ENCODE measurements at places on chromosomes 11 and 22.

GRCh38 chr11:118033443-118033842 lies 43.4 kb upstream of the TMPRSS4 start:
- no peak for DNase-seq

GRCh38 chr22:29339381-29340235 lies 24.1 kb upstream of the RASL10A start:
- no peak for DNase-seq

DNA sequence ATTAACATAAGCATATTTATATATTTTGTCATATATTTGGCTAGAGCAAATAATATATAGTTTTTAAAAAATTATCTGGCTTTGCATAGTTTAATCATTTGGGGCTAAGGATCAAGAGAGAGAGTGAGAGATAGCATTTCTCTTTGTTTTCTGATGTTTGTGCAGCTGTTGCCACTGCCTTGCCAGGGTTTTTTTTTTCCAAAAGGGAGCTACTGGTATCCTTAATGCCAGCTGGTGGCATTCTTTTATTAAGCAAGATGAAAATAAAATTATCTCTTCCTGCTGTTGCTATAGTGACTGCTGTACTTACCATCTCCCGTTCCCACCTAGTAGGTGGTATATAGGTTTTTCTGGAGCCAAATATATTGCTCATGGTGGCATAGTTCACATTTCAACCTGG lies 793.3 kb upstream of the ARHGAP42 start:
- no peak for DNase-seq

GRCh38 chr22:48313175-48313830 lies 1514.4 kb downstream of the BRD1 start:
- DNase-seq = no peak

GRCh38 chr22:30856741-30857502 lies 111.7 kb downstream of the MORC2 start:
- no peak for DNase-seq

- DNase-seq = no peak
These were observed 418.5 kb upstream of the SYN3 start for GRCh38 chr22:33476716-33477115.

DNA sequence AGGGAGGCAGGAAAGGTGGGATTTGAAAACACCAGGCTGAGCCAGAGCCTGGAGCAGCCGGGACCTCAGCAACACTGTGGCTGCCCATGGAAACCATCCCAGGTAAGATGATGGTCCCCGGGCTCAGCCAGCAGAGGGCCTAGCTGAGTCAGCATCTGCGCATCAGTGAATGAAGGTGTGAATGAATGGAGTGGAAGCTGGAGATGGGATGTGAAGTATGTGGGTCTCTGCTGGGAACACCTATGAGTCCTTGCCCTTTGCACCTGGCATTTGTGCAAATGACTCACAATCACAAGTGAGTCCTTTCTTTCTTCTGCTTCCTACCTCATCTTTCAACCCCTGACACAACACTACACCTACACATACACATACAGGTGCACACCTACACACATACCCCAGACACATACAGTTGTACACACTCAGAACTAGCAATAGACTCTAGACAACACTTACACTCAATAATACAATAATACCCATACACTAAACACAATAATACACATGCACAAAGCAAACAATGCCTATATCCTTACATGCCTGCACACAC lies 62.8 kb upstream of the PRDM11 start:
- DNase-seq = no peak

- peak; percentile 56 for DNase-seq
These were observed at the start of gene BIK for GRCh38 chr22:43110444-43110926. TSS of gene BIK (plus strand) at chr22:43110750. CDS start at chr22:43124023, 13,273 bp downstream.

DNA sequence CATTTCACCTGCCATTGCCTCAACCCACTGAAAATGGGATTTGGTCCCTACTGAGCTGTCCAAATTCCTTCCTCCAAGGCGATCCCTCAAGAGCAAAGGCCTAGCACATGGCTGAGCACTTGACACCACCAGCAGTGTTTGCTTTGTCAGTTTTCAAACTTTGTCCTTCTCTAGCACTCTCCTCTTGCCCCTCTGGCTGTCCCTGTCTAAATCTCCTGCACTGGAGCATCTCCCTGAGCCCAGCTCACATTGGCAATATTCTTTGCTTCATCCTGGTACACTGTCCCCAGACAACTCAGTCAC lies 66.6 kb upstream of the FTH1 start:
- DNase-seq = no peak

DNA sequence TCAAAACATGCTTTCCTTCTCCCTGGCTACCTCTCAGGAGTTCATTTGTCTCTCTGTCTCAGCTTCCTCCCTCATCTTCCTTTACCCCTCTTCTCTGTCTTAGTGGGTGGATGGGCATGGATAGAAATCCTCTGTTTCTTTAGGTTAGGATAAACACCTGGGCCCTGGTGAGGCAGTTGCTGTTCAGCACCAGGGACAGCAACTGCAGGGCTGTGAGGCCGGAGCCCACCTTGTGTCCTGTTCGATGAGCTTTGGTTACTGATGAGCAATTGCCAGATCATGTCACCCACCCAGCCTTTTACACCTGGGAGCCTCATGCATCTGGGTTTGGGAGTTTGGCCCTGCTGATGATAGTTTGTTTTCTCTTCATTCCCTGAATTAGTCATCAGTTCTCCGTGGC lies 6.1 kb upstream of the CRYBB3 start:
- no peak for DNase-seq

DNA sequence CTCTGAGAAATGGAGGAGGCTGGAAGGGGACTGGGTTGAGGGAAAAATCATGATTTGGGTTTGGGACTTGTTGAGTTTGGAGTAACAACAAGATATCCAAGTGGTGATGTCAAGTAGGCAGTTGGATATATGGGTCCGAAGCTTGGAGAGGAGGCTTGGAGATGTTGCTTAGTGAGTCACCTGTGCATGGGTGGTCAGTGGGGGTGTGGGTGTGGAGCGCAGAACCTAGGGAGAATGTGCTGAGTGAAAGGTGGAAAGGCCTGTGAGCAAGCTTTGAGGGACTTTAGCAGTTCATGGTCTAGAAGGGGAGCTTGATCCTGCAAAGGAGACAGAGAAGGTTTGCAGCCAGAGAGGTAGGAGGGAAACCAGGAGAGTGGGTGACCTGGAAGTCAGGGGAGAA lies 38.2 kb downstream of the PRDM11 start:
- DNase-seq = no peak

DNA sequence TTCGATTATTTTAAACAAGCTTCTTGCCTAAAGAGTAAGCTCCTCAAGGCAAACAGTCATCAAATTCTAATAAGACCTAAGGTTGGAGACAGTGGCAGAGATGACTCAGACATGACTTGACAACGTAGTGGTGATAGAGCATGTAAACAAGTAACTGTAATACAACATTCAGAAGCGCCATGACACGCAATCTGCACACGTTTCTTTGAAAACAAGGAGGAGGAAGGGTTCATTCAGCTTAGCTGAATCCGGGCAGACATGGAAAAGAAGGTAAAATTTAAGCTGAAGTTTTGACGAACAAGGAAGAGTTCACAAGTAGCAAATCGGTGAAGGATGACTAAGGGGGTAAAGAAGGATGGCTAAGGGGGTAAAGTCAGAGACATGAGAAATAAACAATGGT lies 152.4 kb upstream of the ZC3H12C start:
- DNase-seq = no peak

DNA sequence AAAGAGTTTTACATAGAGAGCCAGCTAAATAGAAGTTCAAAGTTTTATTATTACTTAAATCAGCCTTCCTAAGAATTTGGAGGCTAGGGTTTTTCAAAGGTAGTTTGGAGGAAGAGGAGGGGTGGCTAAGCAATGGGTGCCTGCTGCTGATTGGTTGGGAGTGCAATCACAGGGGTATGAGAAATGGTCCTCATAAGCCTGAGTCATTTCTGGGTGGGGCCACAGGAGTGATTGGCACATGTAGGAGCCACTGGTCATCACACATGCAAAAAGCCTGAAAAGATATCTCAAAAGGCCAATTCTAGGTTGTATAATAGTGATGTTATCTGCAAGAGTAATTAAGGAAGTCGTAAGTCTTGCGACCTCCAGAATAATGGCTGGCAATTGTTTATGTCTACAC lies 12.9 kb downstream of the OR51L1 start:
- no peak for DNase-seq
